Activated CD8-positive, alpha-beta T cell treated with anti-CD3 and anti-CD28 coated beads for 36 hours (primary cell): ENCODE measurements at places on chromosomes 13 and 19. TPM values are rescaled to one million over a fixed set of nuclear protein-coding genes. Genes with fewer than 3 reads are reported as not detected.

NEK3 gene
- total RNA-seq: 1.9 TPM

HIPK4 gene
- total RNA-seq: not detected

CRYL1 gene
- total RNA-seq: 9.4 TPM

ZNF850 gene
- total RNA-seq: 11.7 TPM

PKN1 gene
- 192 TPM for total RNA-seq

CYP2A7 gene
- total RNA-seq: not detected

MED26 gene
- 19.3 TPM for total RNA-seq

ISOC2 gene
- total RNA-seq: 29.3 TPM

CIRBP gene
- total RNA-seq: 180 TPM

SPRED3 gene
- 1.5 TPM for total RNA-seq

TJP3 gene
- 0.69 TPM for total RNA-seq

ZNF534 gene
- total RNA-seq: not detected

FGF22 gene
- 0.16 TPM for total RNA-seq

KLK11 gene
- total RNA-seq: not detected

ZNF790 gene
- 9.7 TPM for total RNA-seq
